ENCODE measurements at places on chromosomes 6 and 20. TPM values are rescaled to one million over a fixed set of nuclear protein-coding genes. Genes with fewer than 3 reads are reported as not detected.

DNA sequence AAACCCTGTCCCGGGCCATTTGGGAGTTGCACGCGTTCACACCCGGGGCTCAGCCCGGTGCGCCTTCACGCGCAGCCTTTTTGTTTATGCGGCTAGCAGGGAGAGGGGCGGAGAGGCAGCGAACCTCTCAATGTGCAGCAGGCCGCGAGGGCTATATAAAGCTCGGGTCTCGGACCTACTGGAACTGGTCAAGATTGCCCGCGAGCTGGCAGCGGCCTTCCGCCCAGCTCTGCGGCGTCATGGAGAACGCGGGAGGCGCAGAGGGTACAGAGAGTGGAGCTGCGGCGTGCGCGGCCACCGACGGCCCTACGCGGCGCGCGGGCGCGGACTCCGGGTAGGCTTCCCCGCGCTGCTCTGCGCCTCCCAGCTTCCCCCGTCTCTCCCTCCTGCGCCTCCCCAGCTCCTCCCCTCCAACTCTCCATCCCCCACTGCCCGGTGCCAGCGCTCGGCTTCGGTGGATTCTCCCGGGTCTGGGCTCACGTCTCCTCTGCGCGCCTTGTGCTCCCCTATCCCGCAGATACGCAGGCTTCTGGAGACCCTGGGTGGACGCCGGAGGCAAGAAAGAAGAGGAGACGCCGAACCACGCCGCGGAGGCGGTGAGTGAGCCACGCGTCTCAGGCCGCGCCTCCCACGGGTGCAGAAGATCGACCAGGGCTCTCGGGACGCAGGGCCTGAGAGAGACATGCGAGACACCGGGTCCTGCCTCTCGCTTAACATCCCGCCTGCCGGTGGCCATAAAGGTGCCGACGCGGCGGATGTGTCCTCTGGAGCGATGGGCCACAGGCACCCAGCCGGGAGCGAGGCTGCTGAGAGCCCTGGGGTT is at the start of gene RIPPLY2:
RIPPLY2 (plus strand) TSS at position 183 of the 823 bp plus-strand sequence; CDS start at position 240, 57 bp downstream.
- peak; percentile 28 for DNase-seq

DNA sequence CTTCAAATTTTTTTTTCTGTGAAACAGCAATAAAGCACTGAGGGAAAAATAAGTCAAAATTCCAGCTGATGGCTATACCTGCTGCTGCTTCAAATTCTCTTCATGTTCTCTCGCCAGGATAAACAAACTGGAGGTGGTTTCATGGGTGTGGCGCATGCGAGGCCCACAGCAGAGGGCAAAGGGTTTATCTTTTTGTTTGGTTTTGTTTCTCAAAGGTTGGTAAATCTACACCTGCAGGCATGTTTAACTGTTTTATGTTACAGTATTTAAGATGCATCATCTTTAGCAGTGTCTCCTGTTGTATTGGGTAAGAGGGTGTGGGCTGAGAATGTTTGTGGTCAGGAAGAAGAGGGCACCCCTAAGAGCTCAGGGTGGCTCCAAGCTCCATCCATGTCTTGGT is 342.2 kb downstream of the CDH26 start:
- no peak for DNase-seq

GRCh38 chr6:2429032-2429431 is 183.6 kb upstream of the GMDS start:
- DNase-seq, result no peak

DNA sequence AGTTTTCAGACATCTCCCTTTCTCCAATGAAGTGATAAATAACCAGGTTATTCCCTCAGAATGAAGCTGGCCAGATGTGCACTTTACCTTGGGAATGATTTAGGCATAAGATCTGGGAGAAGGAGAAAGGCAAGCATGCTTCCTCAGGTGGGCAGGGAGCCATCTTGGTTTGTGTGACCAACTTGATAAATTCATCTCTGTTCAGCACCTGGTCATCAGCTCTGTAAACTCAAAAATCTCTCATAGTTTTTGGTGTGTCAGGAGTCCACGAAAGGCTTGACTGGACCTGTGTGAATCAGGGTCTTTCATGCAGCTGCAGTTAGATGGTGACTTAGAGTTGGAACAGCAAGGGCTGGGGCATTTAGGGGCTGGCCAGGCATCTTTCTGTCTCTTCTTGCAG is 24.5 kb downstream of the ENPP1 start:
- DNase-seq, result no peak

DNA sequence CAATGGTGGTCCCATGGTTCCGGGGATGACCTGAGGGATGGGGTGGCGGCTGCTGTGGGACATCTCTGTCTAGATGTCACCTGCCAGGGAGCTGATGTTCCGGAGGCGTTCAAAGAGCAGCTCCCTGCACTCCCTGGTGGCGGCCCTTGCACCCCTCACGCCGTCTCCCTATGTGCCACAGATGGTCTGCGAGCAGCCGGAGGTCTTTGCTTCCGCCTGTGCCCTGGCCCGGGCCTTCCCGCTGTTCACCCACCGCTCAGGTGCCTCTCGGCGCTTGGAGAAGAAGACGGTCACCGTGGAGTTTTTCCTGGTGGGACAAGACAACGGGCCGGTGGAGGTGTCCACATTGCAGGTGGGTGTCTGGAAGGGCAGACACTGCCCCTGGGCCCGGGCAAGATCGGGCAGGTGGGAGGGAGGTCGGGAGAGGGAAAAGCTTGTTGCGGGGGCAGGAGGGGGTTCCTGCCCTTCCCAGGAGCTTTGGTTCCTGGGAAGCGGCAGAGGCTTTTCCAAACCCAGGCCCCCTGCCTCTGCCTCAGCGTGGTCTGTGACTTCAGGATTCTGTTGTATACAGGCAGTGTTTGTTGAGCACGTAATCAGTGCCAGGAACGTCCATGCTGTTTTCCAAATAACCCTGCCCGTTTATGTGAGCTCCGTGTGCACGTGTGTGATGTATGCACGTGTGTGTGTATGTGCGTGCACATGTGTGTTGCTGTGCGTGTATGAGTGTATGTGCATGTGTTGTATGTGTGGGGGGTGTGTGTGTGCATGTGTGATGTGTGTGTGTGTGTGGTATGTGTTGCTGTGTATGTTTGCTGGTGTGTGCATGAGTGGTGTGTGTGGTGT is 1.9 kb downstream of the NPEPL1 start:
- DNase-seq, result no peak

DNA sequence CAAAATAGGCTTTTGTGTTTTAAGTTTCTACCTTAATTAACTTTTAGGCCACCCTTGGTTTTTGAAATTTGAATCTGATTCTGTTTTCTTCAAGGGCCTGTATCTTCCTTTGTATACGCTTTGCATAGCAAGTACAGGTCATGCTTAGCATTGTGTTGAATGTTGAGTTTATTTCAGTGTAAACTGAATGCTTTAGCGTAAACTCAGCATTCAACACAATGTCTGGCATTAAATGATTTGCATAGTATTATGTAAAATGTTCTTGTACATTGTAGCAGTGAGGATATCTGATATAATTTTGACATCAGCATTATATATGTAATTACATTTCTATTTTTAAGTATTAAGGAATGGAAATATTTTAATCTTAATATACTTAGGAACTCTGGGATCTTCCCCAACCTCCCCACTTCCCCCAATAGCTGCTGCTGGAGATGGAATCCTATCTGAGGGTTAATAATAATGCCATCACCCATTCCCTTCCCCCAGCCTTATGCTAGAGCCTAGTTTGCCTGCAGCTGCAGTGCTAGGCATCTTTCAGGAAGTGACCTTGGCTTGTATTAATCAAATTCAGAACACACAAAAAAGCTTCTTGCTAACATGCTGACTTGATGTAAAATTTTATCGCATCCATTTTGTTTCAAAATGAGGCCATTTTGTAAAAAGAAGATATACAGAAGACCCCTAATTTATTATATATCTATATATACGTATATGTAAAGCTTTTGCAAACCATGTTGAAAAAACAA is 73.1 kb downstream of the NCOA3 start:
- no peak for DNase-seq

DNA sequence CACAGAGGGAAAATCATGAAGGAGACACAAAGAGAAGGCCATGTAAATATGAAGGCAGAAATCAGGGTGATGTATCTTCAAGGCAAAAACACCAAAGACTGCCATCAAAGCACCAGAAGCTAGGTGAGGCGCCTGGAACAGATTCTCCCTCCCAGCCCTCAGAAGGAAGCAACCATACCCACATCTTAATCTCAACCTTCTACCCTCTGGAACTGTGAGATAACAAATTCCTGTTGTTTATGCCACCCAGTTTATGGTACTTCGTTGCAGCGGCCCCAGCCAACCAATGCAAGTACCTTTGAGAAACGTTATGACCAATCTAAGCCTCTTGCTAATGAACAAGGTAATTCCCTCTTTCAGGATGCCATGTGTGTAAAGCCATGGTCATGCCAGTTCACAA is 66.2 kb upstream of the STXBP5 start:
- DNase-seq, result no peak

DNA sequence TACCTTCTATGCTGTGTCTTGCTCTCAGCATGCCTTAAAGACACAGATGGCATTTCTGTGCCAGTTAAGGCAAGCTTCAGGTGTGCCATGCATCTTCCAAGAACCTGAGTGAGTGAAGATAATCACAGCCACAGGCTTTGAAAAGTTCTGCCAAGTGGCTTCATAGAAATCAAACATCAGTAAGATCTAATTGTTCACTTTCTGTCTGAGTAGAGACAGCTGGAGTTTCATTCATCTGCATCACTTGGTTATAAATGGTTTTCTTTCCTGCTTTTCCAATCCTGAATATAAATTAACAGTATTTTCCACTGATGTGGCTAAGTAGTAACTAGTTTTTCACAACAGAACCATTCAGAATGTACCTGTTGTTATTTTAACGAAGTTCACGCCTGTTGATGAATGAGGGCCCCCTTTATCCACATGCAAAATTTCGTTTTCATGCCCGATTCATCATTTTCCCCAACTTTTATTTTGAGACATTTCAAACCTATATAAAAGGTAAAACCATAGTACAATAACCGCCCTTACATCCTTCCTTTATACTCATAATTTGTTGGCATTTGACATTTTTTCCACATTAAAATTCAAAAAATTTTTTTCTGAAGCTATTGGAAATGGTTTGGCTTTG is 38.6 kb upstream of the KCNG1 start:
- DNase-seq, result no peak

- no peak for DNase-seq
Measured at GRCh38 chr6:7154341-7155139, 46.8 kb downstream of the RREB1 start.

DNA sequence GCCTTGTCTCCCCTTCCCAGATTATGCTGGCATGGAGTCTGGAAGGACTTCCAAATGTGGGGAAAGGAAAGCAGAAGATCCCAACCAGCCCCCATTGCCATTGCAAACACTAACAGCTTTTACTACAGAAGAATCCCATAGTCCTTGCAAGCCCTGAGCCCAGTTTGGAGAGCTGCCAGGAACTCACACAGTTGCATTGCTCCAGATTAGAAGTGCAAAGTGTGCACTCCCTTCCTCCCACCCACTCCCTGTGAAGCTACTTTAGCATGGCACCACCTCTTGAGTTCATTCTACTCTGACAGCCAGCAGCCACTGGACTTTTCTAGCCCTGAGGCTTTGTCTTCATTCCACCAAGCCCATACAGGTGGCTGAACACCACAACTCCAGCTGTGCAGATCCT is 67.6 kb downstream of the SLC22A2 start:
- DNase-seq, result no peak

BIRC7 gene
- 2.9 TPM for total RNA-seq
